Activated CD4-positive, CD25-positive, alpha-beta regulatory T cell (primary cell): ENCODE measurements at places on chromosomes 11 and 22.

DNA sequence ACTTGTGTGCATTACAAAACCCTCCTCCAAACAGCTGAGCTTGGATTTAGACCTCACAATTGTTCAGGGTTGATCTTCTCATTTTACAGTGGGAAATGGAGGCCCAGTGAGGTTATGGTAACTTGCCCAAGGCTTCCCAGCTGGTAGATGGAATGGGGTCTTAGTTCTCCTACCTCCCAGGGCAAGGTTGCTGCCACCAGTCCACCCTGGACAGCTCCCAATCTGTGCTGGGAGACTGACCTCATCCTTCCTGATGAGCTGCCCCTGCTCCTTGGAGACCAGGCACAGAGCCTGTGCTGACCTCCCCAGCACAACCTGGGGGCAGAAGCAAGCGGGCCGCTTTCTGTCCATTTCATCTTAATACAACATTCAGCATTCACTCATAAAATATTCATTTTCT, 190.7 kb downstream of the ST3GAL4 start:
- no peak for DNase-seq

GRCh38 chr22:39490135-39490798, 11.8 kb upstream of the MIEF1 start:
- peak; percentile 58 for DNase-seq

- no peak for DNase-seq
Observed at GRCh38 chr11:44530413-44531115, 34.9 kb upstream of the CD82 start.

DNA sequence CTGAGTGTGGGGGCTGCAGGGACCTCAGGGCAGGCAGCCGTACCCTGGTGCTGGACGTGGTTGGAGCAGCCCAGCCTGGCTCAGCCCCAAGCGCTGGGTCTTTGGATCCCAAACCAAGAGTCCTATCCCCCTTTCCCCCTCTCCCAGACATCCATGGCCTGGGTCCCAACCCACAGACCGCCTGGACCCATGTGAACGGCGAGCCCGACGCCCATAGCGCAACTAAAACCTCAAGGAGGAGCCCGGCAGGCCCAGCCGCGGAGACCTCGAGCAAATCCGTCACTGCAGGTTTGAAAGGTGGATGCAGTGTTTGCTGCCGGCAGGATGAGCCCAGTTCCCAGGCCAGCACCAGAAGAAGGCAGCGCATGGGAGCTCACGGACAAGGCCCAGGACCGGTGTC, 337.0 kb downstream of the BRD1 start:
- no peak for DNase-seq

- no peak for DNase-seq
Observed at GRCh38 chr11:120722524-120722923, 211.0 kb downstream of the GRIK4 start.

DNA sequence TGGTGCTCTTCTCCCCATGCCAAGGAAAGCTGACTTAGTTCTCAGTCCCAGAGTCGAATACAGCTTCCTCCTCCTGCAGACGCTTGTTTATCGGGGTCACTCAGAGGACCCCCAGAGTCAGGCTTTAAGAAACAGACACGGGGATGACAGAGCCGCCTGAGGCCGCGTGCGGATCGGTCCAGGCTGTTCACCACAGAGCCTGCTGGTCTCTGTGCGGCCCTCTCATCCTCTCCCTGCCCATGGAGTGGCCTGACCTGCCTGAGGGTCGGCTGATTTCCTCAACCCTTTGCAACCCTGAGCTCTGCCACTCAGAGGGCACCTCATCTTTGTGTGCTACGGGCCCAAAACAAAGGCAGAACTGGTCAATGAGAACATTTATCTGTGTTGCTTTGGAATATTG, 2.1 kb downstream of the GAL start:
- DNase-seq: no peak

GRCh38 chr11:63444160-63444559, 46.8 kb downstream of the PLAAT5 start:
- DNase-seq: no peak

DNA sequence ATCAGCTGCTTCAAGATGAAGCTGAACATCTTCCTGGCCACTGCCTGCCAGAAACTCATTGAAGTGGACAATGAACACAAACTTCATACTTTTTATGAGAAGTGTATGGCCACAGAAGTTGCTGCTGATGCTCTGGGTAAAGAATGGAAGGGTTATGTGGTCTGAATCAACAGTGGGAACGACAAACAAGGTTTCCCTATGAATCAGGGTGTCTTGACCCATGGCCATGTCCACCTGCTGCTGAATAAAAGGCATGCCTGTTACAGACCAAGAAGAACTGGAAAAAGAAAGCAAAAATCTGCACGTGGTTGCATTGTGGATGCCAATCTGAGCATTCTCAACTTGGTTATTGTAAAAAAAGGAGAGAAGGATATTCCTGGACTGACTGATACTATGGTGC, 22.2 kb upstream of the BIRC3 start:
- no peak for DNase-seq

DNA sequence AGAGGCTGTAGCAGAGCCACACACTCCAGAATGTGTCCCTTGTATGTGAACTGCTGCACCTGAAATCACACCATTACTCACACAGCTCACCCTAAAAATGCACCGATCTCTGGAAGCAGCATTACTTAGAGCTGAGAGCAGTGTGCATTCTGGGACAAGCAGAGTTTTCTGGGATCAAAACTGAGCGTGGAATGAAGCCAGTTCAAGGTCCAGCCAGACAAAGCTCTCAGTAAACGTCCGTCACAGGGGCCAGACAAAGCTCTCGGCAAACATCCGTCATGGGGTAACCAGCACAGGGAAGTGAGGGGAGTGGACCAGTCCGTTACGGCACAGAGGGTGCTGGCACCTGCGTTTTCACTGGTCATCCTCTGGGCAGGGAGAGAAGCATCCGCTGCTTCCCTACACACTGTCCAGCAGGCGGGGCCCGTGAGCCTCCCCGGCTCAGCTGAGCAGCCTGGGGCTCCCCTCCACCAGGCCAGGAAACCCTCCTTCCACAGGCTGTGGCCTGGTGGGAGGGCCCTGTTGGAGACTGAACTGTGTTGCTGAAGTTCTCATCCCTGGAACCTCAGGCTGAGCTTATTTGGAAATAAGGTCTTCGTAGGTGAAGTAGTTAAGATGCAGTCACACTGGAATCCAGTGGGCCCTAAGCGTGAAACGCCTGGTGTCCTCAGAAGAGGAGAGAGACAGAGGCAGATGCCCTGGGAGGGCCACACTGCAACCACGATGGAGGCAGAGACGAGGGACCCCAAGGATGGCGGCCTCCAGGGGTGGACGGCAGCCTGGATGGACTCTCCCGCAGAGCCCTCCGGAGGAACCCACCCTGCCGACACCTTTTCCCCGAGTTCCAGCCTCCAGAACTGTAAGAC, 883.9 kb downstream of the BRD1 start:
- no peak for DNase-seq

- DNase-seq: no peak
Observed at GRCh38 chr22:25650833-25651232, 86.4 kb downstream of the GRK3 start.

DNA sequence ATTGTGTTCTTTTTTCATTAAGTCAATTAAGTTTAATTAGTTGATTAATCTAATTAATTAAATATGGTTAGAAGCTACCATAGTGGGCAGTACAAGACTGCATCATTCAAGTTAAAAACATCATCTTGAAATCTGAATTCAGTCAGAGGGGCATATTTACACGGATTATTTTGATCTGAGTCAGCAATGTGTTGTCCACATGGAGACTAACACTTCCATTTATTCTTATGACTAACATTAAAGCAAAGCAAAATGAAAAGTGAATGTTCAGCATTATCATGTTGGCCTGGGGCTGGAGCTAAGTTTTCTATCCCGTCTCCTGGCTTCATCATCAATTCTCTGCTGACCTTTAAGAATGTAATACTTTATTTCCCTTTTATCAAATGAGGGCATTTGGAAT, 17.3 kb downstream of the FLI1 start:
- no peak for DNase-seq

GRCh38 chr11:103550811-103551210, 441.6 kb downstream of the DYNC2H1 start:
- DNase-seq: no peak

GRCh38 chr22:29110946-29111345, 38.1 kb downstream of the KREMEN1 start:
- DNase-seq: no peak

- no peak for DNase-seq
Observed at GRCh38 chr11:123328281-123328867, 101.7 kb upstream of the GRAMD1B start.

DNA sequence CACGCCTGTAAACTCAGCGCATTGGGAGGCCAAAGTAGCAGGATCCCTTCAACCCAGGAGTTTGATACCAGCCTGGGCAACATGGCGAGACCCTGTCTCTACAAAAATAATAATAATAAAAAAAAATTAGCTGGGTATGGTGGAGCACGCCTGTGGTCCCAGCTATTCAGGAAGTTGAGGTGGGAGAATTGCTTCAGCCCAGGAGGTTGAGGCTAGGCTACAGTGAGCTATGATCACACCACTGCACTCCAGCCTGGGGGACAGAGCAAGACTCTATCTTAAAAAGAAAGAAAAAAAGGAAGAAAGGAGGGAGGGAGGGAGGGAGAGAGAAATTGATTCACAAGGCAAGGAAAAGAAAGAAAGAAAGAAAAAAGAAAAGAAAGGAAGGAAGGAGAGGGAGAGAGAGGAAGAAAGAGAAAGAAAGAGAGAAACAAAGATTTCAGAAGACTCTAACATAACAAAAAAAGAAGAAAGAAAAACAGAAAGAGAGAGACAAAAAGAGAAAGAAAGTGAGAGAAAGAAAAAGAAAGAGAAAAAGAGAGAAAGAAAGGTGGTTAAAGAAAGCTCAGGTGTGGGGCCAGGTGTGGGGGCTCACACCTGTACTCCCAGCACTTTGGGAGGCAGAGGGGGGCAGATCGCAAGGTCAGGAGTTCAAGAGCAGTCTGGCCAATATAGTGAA, 37.3 kb upstream of the MYH9 start:
- no peak for DNase-seq

GRCh38 chr11:20277014-20277413, 86.5 kb upstream of the HTATIP2 start:
- no peak for DNase-seq

GRCh38 chr22:48838376-48838775, 989.3 kb downstream of the BRD1 start:
- no peak for DNase-seq
